ENCODE measurements at places on chromosomes 16 and 17.

DNA sequence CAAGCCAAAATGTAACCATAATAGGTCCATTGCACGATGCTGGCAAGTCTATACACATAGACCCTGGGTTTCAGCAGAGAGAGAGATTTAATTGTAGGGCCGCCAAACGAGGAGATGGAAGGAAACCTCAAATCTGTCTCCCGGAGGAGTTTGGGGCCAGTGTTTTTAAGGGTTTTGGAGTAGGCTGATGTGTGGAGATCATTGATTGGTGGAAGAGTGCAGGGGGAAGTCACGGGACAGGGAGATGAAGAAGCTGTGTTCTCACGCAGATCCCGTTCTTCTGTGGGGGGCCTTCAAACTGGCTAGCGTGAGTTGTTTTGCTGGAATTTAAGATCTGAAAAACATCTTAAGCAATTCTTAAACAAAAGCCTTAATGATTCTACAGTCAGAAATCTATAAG is 84.8 kb downstream of the KATNIP start:
- no peak for DNase-seq

DNA sequence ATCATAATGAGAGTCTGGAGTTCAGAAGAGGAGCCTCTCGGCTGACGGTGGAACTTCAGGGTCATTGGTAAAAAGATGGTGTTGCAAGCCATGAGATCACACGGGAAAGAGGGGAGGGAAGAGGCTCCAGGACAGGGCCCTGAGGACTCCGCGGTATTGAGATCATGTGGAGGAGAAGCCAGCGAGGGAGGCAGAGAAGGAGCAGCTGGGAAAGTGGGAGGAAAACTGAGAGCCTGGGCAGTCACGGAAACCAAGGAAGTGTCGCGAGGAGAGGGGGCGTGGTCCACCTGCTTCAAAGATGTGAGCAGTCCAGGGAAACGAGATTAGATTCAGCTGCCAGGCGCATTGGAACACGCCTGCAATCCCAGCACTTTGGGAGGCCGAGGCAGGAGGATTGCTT is 27.7 kb upstream of the SBK1 start:
- DNase-seq: no peak

- DNase-seq: no peak
Observed at GRCh38 chr16:52535076-52535475, 11.9 kb downstream of the TOX3 start.

DNA sequence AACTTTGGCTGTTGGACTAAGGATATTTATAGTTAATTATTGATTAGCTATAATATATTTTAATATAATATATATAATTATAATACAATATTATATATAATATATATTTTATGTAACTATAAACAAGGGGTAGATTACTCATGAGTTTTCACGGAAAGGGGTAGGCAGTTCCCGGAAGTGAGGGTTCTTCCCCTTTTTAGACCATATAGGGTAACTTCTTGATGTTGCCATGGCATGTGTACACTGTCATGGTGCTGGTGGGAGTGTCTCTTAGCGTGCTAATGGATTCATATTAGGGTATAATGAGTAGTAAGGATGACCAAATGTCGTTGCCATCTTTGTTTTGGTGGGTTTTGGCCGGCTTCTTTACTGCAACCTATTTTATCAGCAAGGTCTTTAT is 315.6 kb downstream of the WWOX start:
- no peak for DNase-seq

- DNase-seq: no peak
Observed at GRCh38 chr17:43536236-43536992, 9.7 kb downstream of the ETV4 start.

GRCh38 chr17:68296217-68297191 is 5.2 kb downstream of the ARSG start:
- no peak for DNase-seq

DNA sequence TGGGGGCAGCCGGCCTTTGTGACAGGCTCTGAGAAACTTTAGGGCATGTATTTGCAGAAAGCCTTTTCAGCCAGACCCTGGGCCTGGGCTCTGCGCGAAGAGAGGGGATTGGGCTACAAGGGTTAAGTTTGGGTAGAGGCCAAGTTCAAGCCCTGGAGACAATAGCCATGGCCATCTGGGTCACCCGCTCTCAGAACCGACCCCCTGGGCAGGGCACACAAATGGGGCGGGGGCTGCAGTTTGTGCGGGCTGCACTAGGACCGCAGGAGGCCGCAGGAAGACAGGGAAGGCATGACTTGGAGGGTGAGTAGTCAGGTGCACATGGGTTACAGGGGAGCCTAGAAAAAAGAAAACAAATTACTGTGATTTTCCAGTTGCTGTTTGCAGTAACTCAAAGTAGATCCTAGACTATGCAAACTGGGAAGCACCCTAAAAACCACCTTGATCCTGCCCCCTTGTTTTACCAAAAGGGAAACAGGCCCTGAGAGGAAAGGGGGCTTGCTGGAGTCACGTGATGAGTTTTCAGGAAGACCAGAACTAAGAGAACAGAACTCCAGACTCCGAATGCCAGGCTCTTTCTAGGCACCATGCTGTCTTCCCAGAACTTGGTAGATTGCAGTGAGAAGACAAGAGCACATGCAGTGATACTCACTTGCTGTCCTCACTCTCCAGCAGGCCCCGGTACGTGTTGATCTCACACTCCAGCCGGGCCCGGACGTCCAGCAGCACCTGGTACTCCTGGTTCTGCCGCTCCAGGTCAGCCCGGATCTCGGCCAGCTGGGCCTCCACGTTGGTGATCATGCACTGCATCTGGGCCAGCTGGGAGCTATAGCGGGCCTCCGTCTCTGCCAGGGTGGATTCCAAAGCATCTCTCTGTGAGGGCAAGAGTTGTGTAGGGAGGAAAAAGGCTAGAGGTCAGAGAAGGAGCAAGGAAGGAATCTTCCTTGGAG is 3.8 kb downstream of the KRT35 start:
- DNase-seq: peak; percentile 54

DNA sequence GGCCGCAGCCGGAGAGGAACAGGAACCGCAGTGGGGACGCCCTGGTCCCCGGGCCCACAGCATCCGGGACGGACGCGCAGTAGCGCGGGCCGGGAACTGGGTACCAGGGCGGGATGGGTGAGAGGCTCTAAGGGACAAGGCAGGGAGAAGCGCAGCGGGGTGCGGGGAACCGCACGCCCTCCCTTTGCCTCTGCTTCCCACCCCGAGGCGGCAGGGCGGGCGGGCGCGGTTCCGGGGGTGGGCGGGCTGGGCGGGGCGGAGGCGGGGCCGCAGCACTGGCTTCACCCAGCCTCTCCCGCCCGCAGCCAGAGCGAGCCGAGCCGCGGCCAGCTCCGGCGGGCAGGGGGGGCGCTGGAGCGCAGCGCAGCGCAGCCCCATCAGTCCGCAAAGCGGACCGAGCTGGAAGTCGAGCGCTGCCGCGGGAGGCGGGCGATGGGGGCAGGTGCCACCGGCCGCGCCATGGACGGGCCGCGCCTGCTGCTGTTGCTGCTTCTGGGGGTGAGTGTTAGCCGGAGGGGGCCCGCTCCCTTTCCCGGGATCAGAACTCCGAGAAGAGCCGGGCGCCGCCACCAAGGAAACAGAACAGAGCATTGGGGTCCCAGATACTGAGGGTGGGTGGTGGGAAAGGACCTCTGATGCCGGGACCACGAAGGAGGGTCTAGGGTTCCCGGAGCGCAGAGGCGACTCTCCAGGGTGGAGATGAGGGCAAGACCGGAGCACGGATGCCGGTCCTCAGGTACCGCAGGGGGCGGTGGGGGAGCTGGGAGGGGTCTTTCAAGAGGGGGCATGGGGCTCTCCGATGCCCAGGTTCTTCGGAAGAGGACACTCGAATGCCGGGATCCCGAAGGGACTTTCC is at the start of gene NGFR:
Gene NGFR (plus strand): TSS at position 308 of the 856 bp plus-strand sequence. CDS start 125 bp downstream, at position 433.
- no peak for DNase-seq

GRCh38 chr17:52138350-52138749 is 20.2 kb downstream of the CA10 start:
- no peak for DNase-seq

- DNase-seq: no peak
Observed at GRCh38 chr16:4113358-4114256, 2.6 kb downstream of the ADCY9 start.

GRCh38 chr17:28514561-28515002 is 8.4 kb downstream of the FOXN1 start:
- no peak for DNase-seq

- DNase-seq: no peak
Observed at GRCh38 chr16:85083051-85083639, 29.1 kb downstream of the CIBAR2 start.
